ENCODE measurements at places on chromosomes 3 and 15. TPM values are rescaled to one million over a fixed set of nuclear protein-coding genes. Genes with fewer than 3 reads are reported as not detected.

RAD51 gene
- 0.71 TPM for total RNA-seq

C3orf85 gene
- total RNA-seq = not detected

RHOV gene
- not detected for total RNA-seq

CPN2 gene
- not detected for total RNA-seq

NDUFB4 gene
- 331 TPM for total RNA-seq

CRYBG3 gene
- total RNA-seq = 18.7 TPM

TRAT1 gene
- total RNA-seq = 0.26 TPM

LMAN1L gene
- not detected for total RNA-seq

EPB42 gene
- not detected for total RNA-seq

CHRM5 gene
- not detected for total RNA-seq

ERICH6 gene
- not detected for total RNA-seq

NR2F2 gene
- 109 TPM for total RNA-seq

FRMD5 gene
- 1.4 TPM for total RNA-seq

TM4SF1 gene
- total RNA-seq = 151 TPM

- no peak for DNase-seq
Measured at GRCh38 chr3:9213019-9213634, 36.3 kb downstream of the SRGAP3 start.

- DNase-seq = no peak
Measured at GRCh38 chr15:73362900-73363299, 5.9 kb downstream of the HCN4 start.

DNA sequence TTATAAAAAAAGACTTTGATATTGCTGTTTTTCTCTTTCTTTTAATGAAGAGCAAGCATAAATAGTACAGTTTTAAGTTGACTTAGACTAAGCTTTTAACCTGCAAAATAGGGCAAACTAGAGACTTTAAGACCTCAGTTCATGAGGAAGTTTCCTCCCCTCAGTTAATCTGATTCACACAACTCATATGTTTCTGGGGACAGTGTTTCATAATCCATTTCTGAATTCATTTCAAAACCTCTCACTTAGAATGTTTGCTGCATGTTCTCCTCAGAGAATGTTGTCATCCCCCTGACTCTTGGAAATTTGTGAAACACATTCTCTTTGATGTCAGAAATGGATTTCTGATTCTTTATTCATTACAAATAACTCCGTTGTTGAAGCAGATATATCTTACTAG is 79.3 kb upstream of the SKOR1 start:
- no peak for DNase-seq

DNA sequence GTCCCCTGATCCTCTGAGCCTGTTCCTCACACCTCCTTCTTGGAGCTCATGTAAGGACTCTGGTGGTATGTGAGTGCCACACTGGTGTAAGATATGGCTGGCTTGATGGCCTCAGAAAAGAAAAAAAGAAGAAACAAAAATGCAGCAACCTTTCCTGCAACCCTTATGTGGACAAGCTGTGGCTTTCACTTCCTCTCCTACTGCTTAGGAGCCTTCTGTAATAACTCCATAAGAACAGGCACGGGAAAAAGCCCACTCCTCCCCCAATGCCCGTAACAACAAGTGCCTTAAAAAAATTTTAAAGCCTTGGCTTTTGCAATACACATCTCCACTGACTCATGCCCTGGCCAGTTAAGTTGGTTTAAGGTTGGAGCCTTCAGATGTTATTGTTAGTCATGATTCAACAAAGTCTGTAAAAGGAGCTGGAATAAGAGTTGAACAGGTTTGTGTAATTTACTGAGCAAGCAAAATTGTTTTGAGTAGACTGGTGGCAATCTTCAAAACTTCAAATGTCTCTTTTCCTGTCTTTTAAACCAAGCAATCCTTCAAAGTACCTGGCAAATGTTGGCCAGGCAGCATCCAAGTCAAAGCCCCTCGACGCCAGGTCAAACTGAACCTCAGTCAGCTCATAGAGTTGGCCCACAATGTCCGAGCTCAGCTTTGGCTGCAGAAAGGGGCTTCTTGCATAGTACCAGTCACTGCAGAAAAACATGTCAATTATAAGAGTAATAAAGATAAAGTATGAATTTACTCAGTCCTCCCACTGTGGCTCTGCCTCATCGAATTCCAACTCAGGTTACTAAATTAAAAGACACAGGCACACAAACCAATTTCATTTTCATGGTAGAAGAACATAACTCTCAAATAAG is 22.9 kb downstream of the FYCO1 start:
- no peak for DNase-seq

GRCh38 chr15:43748376-43748775 is 2.1 kb downstream of the PDIA3 start:
- no peak for DNase-seq

DNA sequence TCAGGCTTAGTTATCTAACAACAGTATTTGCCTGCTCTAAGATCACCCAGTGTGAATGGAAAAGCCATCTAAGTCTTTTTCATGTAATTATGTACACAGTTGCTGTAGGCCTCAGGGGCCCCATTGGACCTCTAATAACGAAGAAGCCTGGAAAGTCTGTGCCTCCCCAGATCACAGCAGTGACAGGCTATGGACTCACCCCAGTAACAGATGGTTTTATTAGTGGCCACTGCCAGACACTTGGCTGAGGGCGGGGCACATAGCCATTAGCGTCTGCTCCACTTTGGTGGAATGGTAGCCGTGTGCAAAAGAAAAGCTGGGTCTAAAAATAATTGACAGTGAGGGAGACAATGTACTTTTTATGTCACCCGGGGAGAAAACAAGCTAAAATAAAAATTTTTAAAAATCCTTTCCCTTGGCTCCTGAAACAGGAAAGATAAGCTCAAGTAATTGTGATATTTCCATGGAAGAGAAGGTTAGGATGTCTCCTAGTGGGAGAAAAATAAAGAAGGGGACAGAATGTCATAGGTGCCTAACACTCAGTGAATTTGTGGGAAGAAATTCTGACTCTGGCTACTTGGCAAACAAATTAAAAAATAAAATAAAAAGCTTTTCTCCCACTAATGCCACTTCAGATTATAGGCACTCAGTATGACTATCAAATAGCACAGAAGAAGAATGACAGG is 44.3 kb upstream of the ZNF385D start:
- no peak for DNase-seq

DNA sequence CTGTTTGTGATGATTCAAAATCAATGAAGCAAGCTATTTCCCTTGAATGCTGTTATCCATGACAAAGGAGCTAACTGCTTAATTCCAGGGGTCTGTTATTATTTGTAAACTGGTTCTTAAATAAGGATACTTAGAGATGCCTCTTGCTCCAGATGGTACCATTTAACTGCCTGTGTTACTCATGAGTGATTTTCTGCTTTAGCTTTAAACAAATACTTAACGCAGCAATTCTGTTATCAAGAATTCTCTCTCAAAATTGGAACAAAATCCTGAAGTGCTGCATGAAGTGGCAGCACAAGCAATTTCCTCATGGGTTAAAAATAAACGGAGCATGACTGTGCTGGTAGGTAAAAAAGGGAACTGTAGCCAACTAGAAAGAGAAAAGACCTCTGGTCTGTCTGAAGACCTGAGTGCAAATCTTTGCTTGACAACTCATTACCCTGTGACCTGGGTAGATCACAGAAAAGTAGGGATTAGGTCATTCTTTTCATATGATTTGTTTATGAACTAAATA is 62.5 kb upstream of the GBE1 start:
- no peak for DNase-seq

DNA sequence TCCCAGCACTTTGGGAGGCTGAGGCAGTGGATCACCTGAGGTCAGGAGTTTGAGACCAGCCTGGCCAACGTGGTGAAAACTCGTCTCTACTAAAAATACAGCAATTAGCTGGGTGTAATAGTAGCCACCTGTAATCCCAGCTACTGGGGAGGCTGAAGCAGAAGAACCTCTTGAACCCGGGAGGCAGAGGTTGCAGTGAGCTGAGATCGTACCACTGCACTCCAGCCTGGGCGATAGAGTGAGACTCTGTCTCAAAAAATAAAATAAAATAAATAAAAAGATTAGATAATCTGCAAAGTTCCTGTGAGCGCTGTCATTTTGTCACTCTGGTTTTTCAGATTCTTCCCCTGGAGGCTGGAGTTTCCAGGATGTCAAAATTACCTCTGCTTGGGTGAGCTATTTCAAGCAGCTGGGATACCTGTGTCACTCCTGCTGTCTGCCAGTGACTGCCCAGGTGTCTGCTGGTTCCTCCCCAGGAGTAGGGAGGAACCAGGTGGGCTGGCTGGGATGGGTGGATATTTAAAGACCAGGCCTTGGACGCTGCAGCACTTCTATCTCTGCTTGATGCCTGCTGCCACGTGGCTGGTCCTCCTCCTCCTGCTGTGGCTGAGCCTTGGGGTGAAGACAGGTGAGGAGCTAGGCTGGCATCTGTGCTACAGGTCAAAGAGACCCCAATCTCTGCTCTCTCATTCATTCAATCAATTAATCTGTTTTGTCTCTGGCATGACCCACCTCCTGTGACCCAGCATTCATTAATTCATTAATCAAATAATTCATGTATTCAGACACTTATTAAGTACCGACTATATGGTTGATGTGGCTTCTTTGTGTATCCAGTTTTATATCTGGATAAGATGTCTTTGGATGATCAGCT is 19.5 kb upstream of the MUC20 start:
- peak; percentile 91 for DNase-seq

- DNase-seq = no peak
Measured at GRCh38 chr15:34993877-34994276, 5.8 kb upstream of the ZNF770 start.

DNA sequence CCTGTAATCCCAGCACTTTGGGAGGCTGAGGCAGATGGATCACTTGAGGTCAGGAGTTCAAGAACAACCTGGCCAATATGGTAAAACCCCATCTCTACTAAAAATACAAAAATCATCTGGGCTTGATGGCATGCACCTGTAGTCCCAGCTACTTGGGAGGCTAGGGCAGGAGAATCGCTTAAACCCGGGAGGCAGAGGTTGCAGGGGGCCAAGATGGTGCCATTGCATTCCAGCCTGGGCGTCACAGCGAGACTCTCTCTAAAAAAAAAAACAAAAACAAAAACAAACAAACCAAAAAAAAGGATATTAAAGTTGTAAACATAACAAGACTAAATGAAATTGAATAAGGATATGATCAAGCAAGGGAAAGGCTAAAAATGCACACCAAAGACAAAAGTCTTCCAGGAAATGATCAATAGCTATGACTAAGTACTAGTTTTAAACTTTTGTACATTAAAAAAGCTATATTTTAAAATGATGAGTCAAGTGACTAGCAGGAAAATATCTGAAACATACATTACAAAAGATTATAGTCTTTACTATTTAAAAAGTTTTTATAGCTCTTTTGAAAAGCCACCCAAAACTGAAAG is 28.6 kb downstream of the KLHL6 start:
- no peak for DNase-seq

DNA sequence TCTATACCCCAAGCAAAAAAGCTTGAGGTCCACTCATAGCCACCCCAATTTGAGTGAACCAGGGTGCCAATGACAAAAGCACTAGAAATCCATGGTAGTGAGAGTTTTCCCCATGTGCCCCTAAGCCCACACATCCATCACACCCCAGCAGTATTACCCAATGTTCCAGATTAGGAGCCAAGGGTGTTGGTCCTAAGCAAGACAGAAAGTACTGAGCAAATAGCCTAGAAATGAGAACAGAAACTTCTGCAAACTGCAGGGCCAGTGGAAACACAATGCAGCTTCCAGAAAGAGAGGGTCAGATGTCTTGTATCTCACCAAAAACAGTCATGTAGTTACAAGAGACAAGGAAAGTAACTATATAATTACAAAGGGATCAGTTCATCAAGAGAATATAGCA is 10.9 kb upstream of the OXTR start:
- no peak for DNase-seq

DNA sequence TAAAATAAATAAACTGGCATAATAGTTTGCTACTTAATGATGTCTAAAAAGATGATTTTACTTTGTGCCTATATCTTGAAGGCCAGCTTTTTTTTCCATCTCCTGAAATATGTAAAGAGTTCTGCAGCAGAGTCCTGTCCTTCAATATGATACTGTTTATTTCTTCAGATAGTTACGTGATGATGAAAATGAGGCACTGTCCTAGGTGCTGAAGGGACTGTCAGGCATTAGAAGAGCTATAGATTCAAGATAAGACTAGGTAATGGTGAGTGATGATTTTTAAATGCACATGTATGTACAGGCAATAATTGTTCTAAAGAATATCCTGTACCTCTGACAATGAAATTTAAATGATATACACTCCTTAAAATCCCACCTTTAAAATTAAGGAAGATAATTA is 326.9 kb upstream of the DNAJC19 start:
- DNase-seq = no peak

GRCh38 chr15:29857221-29857789 is 35.0 kb upstream of the TJP1 start:
- DNase-seq = no peak

- no peak for DNase-seq
Measured at GRCh38 chr15:70242951-70243685, 145.4 kb upstream of the TLE3 start.

GRCh38 chr3:187799942-187800641 is 54.8 kb upstream of the BCL6 start:
- no peak for DNase-seq

DNA sequence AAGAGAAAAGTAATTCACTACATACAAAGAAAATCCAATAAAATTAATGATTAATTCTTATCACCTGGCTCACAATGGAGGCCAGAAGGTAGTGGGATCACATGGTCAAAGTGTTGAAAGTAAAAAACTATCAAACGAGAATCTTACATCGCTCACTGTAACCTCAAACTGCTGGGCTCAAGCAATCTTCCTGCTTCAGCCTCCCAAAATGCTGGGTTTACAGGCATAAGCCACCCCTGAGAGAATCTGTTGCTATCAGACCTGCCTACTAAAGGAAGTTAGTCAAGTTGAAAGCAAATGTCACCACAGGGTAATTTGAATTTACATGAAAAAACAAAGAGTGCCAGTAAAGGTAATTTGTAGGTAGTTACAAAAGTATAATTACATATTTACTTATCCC is 103.3 kb downstream of the PCCB start:
- no peak for DNase-seq

- DNase-seq = no peak
Measured at GRCh38 chr3:80263260-80263659, 495.5 kb upstream of the ROBO1 start.

GRCh38 chr3:27533718-27534573 is 49.8 kb upstream of the SLC4A7 start:
- peak; percentile 94 for DNase-seq

DNA sequence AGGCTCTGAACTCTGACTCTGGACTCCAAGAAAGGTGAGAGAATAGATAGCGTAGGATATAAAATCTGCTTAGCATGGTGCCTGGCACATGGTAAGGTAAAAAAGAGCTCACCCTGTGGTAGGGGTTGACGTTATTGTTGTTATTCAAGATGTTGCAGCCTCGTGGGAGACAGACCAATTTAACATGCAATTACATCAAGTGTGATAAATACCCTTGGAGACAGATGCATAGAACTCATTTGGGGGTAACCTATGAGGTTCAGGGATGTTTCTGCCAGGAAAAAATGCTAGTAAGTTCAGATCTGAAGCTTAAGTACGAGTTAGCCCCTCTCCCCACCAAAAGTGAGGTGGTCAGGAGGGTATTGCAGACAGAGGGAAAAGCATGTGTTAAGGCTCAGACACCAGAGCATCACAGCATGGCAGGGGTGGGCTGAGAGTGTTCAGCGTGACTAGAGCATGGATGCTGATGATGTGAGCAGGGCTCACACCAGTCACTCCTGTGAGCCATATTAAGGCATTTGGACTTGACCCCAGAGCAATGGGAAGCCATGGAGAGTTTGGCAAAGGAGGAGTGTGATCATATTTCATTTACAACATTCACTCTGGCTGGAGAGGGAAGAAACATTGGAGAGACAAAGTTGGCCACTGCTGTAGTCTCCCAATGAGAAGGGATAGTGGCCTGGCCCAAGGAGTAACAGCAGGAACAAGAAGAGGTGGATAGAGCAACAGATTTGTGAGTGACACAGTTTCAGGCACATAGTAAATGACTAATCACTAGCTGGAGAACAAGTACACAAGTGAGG is 181.0 kb downstream of the UACA start:
- no peak for DNase-seq

Measured in esophagus muscularis mucosa (tissue), 4 donors.